ENCODE measurements at places on chromosomes 7 and 10.

DNA sequence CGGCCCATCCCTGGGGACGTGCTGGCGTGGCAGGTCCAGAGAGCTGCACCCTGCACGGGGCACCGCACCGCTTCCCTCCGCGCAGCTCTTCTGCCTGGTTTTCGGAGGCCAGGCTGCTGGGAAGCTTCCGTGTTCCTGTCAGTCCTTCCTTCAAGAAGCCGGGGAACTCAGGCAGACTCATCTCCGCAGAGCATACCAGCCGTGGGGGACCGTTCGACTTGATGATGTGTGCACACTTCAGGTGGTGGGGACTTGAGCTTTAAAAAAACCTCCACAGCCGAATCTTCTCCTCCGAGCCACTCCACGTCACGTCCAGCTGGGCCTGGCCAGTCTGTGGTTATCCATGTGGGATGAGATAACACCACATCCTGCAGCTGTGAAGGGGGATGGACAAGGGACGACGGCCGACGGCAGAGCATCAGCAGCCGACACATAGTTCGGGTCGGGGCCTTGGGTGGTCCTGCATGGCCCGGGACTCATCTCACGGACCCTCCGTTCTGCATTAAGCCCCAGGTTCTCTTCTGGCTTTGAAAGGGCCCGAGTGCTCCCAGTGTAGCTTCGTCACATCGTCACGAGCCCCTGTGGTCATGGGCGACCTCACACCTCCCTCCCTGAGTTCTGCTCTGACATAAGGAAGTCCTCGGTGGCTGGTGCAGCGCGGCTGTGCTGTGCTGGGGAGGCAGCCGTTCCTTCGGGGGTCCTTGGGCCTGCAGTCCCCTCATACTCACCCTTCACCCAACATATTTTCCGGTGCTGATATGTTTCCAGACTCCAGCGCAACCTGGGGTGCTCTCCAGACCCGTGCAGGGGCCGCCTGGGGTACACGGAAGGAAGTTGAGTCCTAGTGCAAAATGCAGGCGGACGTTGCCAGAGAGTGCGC, 4.5 kb upstream of the BHLHA15 start:
- DNase-seq = no peak

DNA sequence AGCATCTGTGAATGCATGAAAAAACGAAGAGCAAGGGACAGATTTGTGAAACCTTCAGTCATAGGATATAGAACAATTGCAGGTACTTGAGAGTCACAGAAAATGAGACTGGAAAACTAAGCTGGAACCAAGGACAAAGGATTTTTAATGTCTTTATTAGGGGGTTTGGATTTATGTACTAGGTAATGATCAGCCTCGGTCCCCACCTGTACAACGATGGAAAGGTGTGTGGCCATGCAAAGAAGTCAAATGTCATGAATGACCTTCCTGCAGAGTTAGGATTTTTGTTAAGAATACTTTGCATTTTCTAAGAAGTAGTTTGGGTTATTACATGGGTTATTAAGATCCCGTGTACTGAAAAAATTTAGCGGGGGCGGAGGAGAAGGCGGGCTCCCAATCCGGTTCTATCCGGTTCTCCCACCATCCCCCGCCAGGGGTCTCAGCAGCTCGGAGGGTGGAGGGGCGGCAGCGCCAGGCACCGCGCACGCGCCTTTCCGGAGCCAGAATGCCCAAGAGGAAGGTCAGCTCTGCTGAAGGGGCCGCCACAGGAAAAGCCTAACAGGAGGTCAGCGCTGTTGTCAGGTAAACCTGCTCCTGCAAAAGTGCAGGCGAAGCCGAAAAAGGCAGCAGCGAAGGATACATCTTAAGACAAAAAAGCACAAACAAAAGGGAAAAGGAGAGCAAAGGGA, 327.5 kb upstream of the PLXDC2 start:
- peak; percentile 35 for DNase-seq

DNA sequence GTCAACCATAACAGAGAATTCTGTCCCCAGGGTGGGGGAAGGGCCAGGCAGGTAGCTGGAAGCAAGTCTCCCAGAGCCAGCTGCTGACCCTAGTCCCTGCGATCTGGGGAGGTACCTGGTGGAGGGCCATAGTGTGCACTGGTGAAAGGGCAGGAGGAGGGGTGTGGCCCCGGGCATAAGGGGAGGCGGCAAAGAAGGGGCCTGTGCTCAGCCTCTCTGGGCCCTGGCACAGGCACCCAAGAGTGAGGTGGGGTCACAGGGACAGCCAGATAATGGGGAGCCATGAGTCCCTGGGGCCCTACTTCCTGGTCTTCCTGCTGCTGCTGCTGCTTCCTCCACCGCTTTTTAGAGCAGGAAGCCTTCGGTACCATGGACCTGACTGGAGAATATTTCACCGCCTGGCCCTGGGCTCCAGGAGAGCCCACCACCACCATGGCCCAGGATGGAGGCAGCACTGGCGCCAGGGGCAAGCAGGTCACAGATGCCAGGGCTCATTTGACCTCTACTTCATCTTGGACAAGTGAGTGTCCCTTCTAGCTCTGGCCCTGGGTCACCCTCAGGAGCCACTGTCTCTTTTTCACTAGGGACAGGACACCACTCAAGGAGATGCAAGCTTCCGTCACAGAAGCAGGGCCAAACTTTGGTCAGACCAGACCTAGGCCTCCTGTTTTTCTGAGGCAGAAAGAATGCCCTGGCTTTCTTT, at the start of gene ANTXRL:
Gene ANTXRL (plus strand): TSS at position 7 of the 703 bp plus-strand sequence. CDS start 266 bp downstream, at position 273.
- DNase-seq = peak; percentile 9

GRCh38 chr7:105674200-105674920, 93.1 kb upstream of the EFCAB10 start:
- no peak for DNase-seq

DNA sequence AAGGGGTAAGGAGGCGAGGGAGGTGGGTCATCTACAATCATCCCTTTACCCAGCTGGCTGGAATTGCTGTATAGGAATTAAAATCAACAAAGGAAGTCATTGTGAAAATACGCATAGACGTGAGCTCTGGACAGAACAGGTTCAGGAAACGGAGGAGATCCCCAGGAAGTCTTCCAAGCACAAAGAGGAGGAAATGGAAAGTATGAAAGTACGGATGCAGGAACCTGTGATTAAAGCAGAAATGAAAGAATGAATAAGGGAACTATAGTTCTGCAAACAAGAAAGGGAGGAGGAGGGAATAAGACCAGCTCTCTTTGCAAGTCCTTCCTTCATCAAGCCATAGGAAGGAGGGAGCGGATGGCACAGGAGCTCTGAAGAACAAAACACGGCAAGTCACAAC, 61.8 kb downstream of the PYROXD2 start:
- DNase-seq = no peak

DNA sequence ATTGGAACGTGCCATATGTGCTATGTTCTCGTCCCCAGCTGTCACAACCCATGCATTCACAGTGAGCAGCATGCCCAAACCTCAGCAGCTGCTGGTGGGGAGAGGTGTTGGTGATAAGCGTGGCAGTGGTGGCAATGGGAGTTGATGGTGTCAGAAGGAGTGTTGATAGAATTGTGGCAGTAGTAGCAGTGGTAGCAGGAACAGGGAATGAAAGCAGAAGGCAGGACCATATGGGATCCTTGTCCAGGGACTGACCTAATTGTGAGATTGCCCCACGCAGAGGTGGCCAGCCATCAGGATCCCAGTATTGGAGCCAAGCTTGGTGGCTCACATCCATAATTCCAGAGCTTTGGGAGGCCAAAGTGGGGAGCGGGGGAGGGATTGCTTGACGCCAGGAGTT, 276.3 kb downstream of the GALNT17 start:
- DNase-seq = no peak

DNA sequence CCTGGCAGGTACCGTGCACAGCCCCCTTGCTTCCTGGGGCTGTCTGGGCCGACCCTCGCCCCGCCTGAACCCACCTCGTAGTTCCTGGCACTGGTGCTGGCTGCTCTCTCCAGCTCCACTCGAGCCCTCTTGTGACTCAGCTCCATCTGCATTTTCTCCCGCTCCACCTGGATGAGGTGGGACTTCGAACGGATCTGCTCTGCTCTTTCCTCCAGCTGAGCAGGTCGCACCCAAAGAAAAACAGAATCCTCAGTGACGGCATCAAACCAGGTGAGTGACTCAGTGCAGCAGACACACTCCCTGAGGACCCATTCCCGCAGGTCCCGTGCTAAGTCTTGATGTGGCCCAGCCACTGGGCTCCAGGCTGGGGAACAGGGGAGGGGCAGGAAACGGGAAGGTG, 7.4 kb downstream of the MAD1L1 start:
- DNase-seq = no peak

DNA sequence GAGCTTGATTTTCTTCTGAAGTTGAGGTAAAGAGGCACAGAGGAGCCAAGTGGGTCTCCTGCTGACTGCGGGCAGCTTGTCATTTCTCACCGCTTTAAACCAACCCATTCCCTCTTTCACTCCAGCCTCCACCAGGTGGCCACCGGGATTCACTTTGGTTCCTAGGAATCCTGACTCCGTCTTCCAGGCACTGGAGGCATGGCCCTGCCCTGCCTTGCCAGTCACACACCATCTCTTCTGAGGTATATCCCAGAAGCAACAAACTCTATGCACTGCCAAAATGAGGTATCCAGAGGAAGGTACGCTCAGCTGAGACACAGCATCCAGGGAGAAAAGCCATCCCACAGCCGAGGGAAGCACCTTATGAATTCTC, 280.8 kb downstream of the TNS3 start:
- no peak for DNase-seq

DNA sequence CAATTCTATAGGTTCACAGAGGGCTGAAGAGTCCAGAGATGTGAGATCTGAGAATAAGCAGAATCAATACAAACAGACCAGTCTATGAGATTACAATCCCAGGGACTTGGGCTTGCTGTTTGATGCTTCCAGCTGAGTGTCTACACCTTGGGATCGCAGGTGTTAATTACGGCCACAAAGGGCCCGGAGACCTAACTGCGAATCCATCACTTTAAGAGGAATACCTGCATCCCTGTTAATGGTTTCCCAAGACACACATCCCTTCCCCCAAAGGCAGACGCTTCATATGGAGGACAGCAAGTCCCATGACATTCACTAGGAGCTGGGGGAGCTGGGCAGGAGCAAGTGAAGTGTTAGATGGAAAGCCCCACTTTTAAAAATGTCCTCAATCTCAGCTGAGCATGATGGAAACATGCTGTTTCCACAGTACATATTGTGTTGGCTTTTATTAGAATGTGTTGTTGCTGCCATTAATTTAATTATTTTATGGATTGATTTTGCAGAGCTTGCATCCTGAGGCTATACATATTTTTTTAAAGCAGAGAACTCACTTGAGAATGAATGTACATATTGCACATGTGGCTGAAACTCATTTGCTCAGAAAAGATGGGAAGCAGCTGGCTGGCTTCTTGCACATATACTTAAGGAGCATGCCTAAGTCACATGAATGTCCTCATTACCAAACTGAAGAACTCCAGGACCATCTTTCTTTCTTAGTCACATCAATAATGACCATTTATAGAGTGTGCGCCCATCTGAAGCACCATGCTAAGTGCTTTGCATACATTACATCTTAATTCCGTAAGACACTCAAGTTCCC, 151.3 kb downstream of the NEBL start:
- no peak for DNase-seq

DNA sequence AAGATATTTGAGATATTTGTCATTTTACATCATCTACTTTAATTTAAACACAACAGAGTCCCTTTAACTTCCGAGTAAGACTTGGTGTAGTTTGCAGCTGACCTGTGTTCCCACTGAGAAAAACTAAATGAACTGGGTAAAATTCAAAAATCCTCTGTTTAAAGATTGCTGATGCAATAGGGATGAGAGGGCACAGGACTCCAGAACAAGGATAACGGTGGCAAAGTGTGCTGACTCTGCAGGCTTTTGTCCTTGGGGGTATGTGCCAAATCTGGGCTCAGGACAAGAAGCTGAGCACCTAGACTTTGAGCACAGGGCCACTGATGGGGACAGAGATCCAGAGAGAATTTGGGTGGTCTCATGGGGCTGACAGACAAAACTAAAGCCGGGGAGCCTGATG, 156.8 kb downstream of the CCDC71L start:
- DNase-seq = no peak

DNA sequence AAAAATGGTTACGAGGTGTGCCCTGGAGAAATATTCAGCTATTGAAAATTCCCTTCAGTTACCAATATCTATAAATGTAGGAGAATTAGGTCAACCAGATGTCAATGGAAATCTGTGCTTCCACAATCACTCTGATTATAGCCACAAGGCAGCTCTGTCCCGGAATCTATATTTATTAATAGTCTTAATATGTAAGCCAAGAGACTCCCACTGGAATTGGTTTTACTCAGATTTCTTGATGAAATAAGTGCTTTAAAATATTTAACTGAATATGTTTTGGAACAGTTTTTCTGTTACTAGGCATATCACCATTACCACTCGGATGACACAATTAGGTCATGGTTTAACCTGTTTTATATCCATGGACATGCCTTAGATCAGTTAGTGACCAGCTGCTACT, 169.6 kb downstream of the POM121L12 start:
- no peak for DNase-seq

GRCh38 chr10:28838908-28839307, 161.6 kb downstream of the BAMBI start:
- no peak for DNase-seq

DNA sequence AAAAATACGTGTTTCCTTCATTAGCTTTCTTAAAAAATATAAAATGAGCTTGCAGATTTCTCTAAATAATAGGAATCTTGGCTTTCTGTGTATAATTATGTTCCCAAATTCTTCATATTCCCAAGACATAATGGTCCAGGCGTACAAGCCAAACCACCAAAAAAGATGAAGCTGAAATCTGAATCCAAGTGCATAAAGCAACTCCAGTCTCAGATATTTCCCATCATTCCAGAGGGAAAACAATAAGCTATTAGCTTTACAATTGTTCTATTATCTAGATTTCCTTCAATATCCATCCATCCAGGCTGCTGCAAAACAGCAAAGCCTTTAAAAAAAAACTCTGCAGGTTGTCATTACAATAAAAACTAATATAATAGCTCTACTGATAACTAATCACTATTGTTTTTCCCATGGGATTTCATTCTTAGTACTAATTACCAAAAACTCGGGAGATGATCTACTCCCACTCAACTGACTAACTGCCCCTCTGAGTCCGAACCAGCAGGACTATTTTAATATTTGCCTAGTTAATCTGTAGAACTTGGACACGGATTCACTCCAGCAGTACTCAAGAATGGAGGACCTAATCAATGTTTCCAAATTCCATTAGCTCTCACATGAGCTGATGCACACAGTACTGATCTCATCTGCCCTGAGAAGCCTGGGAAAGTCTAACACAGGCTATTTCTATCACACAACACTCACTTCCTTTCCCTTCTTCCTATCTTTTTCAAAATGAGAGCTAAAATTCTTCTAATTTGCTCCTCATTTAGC, 108.9 kb upstream of the ASAH2 start:
- no peak for DNase-seq

GRCh38 chr10:68133523-68133922, 24.2 kb downstream of the MYPN start:
- DNase-seq = no peak

GRCh38 chr7:91557789-91558404, 293.7 kb downstream of the FZD1 start:
- peak; percentile 28 for DNase-seq

GRCh38 chr7:104984585-104985258, 29.3 kb upstream of the KMT2E start:
- DNase-seq = no peak

- DNase-seq = no peak
These were observed 167.2 kb upstream of the FERD3L start for GRCh38 chr7:19312416-19312815.

GRCh38 chr10:51109801-51110533, 35.7 kb downstream of the PRKG1 start:
- no peak for DNase-seq
